ENCODE measurements at places on chromosomes 11 and 22.
A peak's percentile ranks its signal among the peaks of the same experiment; 100 is the strongest.

GRCh38 chr11:2901854-2902783, 16.5 kb upstream of the CDKN1C start:
- DNase-seq, result peak; percentile 80

DNA sequence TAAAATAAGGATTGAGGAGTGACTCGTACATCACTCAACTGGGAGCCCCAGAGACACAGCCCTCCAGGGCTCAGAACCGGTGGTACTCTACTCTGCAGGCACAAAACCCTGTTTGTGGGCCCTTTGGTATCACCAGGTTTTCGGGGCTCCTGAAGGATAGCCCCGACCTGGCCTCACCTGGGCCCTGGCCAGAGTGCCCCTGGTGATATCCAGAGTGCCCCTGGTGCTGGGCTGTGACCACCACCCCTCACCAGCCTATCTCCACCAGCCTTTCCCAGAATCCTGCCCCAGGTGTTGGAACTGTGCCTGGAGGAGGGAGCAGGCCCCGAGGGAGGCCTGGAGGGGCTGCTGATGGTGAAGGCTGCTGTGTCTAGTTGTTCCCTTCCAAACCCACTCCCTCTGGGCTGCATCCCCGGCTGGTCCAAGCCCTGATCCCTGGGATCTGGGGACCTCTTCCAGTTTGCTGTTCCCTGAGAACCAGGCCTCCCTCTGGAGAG, 2.2 kb upstream of the GGT5 start:
- DNase-seq, result no peak

- no peak for DNase-seq
These were observed 598.0 kb upstream of the API5 start for GRCh38 chr11:42713753-42714152.

- no peak for DNase-seq
These were observed 18.3 kb upstream of the ACCSL start for GRCh38 chr11:44029507-44029845.

GRCh38 chr22:18056161-18056666, 21.6 kb upstream of the PEX26 start:
- no peak for DNase-seq

DNA sequence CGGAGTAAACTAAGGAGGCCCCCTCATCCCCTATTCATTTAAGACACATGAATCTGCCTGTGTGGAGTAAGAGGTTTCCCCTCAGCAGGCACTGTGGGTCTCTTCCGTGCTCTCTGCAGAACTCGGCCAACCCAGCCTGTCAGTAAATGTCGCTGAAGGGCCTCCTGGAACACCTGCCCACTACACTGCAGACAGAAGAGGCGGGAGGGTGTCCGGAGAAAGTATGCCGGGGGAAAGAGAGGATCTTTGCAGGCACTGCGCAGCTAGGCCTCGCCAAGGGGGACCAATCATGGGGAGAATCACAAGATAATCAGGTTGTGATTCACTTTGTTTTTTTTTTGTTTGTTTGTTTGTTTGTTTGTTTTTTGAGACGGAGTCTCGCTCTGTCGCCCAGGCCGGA, 110.8 kb downstream of the MORC2 start:
- no peak for DNase-seq
